ENCODE measurements at places on chromosomes 3 and 15.

- DNase-seq = no peak
These were observed 1.3 kb downstream of the ACTR8 start for GRCh38 chr3:53880396-53881345.

DNA sequence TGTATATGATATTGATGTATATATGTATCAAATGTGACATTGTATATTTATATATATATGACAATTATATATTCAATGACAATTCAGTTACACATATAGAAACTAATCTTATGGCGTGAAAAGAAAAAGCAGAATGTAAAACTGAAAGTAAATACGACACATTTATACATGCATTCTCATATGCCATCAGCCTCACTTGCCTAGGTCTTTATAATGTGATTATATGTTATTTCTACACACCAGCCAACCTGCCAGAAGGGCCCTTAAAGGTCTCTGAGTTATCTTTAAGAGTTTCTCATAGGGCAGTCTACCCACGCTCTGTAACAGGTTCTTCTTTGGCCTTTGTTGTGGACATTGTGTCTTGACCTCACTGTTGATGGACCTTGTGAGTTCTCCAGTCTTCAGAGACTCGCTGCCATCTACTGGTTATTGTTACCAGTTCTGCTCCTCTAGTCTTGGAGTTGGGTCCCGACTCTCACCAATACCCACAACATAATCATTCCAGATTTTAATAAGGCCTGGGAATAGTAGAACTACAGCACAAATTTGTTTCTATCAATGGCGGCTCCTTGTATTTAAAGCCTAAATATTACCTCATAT is 371.5 kb upstream of the GOLIM4 start:
- no peak for DNase-seq

DNA sequence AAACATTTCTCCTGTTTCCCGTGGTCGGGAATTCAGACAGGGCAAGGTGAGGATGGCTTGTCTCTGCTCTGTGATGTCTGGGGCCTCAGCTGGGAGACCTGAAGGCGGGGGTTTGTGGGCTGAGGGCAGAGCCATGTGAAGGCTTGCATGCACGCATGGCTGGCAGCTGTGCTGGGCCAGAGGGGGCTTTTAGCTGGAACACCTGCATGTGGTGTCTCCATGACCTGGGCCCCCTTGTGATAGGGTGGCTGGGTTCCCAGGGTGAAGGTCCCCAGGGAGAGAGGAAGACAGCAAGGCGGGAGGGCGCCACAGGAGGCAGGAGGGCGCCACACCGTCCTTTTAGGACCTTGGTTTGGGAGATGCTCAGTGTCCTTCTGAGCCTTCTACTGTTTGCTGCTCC is 101.6 kb upstream of the PRR23E start:
- DNase-seq = no peak

GRCh38 chr3:16506884-16507577 is 6.5 kb downstream of the RFTN1 start:
- no peak for DNase-seq

- DNase-seq = no peak
These were observed 26.4 kb downstream of the ACAA1 start for GRCh38 chr3:38110314-38111050.

DNA sequence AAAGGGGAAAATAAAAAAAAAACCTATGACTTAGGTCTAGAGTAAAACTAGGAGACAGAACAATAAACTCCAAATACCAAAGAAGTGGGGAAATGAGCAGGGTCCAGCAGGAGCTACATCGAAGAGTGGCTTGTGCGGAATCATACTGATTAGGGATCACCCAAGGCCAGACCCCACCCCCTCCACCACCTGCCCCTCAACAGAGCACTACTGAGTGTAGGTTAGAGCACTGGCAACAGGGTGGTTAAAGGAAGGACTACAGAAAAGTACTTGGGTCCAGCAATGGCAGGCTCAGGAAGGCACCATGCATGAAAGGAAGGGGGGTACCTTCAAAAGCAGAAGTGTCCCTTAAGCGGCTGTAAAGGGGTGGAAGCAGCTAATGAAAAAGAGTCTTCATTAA is 96.2 kb downstream of the UBE3A start:
- no peak for DNase-seq

- DNase-seq = no peak
These were observed 106.5 kb upstream of the SATB1 start for GRCh38 chr3:18531662-18532061.

GRCh38 chr3:97425002-97425401 is 339.6 kb upstream of the ARL6 start:
- no peak for DNase-seq

DNA sequence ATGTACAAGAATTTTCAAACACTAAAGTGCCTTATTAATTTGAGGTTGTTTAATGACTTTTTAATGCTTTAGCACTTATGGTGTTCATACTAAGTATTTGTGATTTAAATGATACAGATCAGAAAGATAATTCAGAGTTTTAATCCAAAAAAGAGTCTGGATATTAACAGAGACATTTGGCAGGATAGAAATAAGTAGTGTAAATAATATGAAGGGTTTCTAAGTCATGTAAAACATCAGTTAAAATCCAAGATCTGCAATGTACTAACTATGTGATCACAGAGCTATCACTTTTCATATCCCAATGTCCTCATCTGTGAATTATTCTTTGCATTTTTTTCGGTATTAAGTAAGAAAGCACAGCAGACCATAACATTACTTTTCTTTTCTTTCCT is 62.9 kb downstream of the CD200 start:
- no peak for DNase-seq

DNA sequence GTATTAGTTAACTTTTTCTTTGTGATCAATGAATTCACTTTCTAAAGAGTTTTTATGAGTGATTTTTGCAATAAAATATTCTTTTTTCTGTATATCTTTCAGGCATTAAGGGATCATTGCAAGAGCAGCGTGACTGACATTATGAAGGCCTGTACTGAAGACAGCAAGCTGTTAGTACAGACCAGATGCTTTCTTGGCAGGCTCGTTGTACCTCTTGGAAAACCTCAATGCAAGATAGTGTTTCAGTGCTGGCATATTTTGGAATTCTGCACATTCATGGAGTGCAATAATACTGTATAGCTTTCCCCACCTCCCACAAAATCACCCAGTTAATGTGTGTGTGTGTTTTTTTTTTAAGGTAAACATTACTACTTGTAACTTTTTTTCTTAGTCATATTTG is 24.4 kb downstream of the SELENOT start:
- no peak for DNase-seq

DNA sequence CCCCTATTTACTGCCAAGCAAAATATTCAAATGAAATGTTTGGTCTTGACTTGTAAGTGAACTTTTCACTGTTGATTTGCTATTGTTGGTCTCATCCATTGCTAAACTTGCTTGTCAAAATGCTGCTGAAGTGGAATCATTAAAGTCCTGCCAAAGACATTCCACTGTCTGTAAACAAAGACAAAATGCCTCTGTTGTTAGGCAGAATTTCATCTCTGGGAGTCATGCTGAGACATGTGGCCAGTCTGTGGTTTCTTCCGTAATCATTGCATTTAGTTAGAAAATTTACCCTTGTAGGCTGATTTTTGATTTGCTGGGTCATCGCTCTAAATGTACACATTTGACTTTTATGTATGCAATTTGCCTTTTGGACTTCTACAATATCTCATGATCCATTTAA is 577.7 kb downstream of the MECOM start:
- no peak for DNase-seq

- no peak for DNase-seq
These were observed 9.1 kb upstream of the CADPS start for GRCh38 chr3:62884096-62884870.

GRCh38 chr15:94256511-94256910 is 25.1 kb downstream of the MCTP2 start:
- DNase-seq = no peak

- no peak for DNase-seq
These were observed 18.6 kb upstream of the GLCE start for GRCh38 chr15:69141833-69142232.

- no peak for DNase-seq
These were observed 532.3 kb upstream of the SUCLG2 start for GRCh38 chr3:68186733-68187132.

- DNase-seq = no peak
These were observed 35.6 kb upstream of the RHCG start for GRCh38 chr15:89531796-89532537.

DNA sequence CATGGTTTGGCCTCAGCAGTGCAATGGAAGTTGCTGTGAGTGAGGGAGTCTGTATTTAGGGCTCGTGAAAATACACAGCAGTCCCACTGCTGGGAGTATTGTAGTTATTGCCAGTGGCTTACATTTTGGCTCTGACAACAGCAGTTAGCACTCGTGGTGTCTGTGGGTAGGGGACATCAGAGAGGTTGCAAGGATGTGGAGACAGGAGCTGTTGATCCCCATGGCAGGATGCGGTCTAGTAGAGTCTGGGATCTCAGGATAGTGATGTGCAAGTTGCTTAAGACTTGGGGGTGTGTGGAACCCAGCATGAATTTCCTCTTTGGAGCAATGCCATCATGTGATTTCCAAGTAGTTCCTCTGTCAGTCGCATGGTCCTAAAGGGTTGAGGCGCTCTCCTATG is 59.9 kb downstream of the GALK2 start:
- no peak for DNase-seq

DNA sequence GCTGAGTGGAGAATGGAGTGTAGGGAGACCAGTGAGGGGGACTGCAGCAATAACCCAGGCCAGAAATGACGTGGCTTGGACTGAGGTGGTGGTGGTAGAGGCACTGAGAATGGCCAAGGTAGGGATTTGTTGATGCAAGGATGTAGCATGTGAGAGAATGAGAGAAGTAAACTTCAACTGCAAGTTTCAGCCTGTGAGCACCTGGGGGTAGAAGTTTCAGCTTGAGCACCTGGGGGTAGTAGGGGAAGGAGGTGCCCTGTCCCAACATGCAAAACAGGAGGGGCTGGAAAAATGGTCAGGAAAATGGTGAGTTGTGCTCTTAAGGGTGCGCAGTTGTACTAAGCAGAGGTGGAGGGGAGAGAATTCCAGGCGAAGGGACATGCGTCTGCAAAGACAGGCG is 31.0 kb downstream of the IL16 start:
- no peak for DNase-seq

DNA sequence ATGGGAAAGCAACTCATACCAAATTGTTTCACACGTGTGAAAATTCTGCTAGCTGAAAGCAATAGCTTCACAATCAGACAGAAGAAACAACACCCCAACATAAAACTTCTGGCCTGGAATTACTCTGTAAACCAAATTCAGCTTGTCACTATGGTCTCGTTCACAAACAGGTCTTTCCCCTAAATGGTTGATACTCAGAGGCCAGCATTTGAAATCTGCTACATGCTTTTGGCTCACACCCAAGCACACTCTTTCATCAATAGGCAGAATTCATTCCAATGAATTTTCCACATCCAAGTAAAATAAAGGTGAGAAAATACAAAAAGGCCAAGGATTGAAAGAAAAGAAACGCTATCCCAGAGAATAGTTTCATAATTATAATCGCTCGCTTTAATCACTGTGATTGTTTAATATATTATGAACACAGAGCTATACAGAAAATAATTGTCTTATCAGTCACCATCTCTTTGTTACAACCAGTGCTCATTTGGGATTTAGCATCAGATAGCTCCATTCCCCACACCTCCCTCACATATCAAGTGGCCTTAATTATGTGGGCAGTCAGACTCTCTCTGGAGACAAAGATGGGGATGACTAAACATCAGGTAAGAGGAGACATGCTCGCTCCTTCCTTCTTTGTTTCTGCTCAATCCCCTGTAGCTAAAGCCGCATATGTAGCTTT is 503.8 kb upstream of the ARRDC4 start:
- no peak for DNase-seq

DNA sequence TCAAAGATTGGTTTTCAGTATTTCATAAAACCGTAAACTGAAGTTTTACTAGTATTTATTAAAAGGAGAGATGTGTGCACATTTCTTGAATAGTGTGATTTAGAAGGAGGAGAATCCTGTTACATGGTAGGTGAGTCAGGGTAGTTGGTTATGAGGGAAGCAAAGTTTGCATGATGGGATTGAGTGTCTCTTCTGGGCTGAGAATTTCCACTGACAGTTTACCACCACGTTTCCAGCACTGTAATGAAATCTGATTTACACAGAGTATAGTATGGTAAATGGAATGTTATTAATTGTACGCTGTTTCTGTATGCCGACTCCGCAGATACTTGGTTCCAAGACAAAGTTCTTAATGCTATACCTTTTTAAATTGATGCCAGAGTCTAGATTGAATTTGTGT is 1.6 kb downstream of the NECTIN3 start:
- DNase-seq = no peak

GRCh38 chr3:141764465-141764864 is 1.3 kb downstream of the GRK7 start:
- no peak for DNase-seq

DNA sequence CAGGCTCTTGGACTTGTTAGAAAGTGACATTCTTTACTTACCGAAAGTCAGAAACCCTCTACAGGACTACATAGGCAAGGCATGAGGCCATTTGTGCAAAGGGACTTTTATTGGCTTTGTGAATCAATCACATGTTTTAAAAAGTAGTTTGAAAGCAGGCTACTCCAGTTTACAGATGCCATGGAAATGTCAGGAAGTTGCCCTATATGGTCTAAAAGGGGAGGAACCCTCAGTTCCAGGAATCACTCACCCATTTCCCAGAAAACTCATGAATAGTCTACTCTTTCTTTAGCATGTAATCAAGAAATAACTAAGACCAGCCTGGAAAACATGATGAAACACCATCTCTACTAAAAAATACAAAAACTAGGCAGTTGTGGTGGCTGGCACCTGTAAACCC is 51.0 kb upstream of the MKRN3 start:
- no peak for DNase-seq

DNA sequence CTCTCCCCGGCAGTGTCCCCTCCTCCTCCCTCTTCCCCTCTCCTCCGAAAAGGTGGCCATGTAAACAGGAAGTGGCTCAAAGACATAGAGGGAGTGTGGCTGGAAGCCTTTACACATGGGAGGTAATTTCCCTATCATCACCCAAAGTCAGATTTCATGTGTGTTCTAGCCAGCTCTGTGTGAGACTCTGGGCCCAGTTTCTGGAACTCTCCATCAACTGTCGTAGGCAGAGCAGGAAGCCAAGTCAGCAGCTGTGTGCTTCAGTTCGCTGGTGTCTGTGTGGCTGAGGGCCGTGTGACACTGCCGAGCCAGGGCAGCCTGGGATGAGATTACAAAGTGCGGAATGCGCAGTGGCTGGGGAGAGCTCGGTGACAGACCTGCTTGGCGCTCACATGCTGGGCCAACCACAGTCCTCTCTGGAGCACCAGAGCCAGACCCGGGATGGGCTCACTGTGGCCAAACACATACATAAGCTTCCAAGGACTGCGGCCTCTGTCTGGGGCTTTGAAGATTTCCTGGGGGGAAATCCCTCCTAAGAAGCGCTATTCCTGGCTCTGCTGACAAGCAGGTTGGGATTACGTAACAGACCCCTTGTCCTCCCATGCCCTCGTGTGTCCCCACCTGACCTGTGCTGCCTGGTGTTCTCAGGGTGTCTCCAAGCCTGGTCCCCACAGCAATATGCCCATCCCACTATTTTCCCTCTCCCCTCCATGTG is 50.7 kb downstream of the UMPS start:
- no peak for DNase-seq

GRCh38 chr3:146590521-146590920 is 14.6 kb downstream of the PLSCR5 start:
- no peak for DNase-seq

- no peak for DNase-seq
These were observed 37.0 kb downstream of the PAQR9 start for GRCh38 chr3:142926368-142926944.

- DNase-seq = no peak
These were observed 12.2 kb downstream of the LRRK1 start for GRCh38 chr15:100931143-100931890.

- no peak for DNase-seq
These were observed 36.0 kb downstream of the USP13 start for GRCh38 chr3:179688850-179689249.

- DNase-seq = no peak
These were observed 1227.8 kb downstream of the ZPLD1 start for GRCh38 chr3:103662591-103662990.
